Right kidney (tissue), 9 donors: ENCODE measurements at places on chromosomes 6 and 20.
A peak's percentile ranks its signal among the peaks of the same experiment; 100 is the strongest.

DNA sequence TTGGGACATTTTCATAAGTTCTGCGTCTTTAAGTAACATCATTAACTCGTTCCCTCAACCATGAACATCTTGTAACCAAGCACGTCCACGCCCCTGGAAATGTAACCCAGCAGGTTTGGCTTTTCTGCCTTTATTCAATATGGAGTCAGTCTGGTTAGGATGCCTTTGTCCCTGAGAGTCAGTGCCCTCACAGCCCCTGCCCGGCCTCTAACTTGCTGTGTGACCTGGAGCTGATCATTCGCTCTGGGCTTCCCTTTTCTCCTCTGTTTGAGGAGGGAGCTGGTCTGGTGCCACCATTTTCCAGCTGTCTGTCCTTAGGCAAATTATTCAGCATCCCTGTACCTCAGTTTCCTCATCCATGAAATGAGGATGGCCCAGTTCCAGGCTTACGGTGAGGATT is 26.5 kb upstream of the ANGPT4 start:
- DNase-seq = no peak

DNA sequence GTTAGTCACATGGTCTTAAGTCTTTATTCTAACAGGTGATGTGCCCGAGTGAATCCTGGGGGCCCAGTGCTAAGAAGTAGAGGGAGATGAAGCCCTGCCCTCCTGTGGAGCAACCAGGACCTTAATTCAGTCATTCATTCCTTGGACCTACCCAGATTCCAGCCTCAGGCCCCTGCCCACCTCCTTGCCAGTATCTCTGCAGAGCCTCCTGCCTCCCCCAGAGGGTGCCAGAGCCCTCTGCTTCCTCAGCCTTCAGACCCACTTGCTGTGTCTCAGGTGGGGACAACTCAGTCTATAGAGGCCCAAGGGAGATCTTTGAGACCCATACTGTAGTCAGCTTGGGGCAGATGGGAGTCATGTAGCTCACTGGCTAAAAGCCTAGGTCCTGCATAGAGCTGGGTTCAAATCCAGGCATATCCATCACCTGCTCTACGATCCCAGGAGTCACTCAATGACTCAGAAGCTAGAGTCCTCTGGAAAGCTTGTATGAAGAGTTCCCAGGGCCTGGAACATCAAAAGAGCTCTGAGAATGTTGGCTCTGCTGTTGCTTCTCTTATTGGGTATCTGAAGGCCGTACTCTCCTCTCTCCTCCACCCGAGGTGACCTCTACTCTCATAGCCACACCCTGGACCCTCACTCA is 3.9 kb upstream of the SIGLEC1 start:
- DNase-seq = no peak

DNA sequence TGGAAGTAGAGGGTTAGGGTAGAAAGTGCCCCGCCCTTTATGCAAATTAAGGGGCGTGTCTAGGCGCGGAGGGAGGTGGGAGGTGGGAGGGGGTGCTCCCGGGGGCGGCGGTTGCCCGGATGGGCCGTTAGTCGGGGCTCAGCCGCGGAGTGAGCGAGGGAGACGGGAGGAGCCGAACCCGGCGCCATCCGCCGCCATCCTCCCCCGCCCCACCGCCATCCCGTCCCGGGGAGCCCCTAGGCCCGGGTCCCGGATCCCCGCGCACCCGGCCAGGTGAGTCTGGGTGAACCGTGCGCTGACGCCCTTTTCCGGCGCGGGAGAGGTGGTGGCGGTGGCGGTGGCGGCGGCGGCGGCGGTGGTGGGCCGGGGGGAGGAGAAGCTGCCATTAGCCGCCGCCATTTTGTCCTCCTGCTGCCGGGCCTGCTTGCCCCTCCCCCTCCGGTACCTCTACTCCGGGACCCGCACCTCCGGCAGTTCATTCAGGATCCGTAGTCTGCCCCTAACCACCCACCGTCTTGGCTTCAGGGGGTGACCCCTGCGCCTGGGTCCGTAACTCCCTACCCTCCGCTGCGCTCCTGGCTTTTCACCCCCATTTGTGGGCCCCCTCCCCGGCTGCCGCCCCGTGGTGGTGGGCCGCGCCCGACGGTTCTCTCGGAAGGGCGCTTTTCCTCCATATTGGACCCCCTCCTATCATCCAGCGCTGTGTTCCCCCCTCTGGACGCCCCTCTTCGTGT is at the start of gene PRRC2A:
Gene PRRC2A, plus strand, starts transcription at position 130 of the 734 bp plus-strand sequence. CDS start 2,075 bp downstream, outside the sequence.
- DNase-seq = peak; percentile 85

DNA sequence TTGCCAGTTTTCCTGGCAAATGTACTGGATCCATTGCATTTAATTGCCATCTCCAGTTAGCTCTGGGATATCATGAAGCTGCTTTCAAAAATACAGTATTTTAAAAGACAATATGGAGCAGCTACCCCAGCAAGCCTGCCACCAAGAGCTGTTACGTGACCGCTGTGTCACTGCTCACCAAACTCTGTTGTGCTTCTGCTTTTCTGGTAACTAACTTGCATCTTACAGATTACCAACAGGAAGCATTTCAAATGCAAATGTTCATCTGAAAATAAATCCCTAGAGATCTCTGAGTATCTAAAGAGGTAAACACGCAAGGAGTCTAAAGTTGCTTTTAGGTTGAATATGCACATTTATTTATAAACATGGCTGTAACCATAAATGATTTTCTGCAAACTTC is 1008.3 kb downstream of the KIF16B start:
- no peak for DNase-seq

- DNase-seq = no peak
Measured at GRCh38 chr20:44800391-44801046, 9.8 kb downstream of the RIMS4 start.

- no peak for DNase-seq
Measured at GRCh38 chr6:163255265-163255664, 159.3 kb upstream of the QKI start.

DNA sequence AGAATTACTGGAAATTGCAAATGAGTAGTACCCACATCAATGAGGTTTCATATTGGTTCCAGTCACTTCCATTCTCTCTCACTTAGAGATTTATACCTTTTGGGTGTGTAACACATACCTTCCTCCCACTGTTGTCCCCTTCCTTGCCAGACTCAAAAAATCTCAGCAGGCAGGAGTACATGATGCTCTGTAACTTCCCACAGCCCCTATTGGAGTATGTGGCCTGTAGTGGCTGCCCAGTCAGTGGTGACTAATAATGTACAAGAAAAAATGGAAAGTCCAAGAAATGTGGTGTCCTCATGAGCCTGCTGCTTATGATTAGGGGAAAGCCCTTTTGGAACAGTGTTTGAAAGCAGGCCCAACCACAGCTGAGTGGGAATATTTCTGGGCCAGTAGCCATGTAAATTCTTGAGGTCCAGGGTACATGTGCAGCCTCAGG is 312.0 kb downstream of the ZFAND3 start:
- DNase-seq = no peak

GRCh38 chr6:113989675-113990074 is 18.7 kb upstream of the HDAC2 start:
- DNase-seq = no peak
